NCI-H510A treated with DMSO at 0.1 percent for 48 hours (cell line): ENCODE measurements at places on chromosomes 12 and 14.

- DNase-seq: peak; percentile 88
Observed at GRCh38 chr12:117907108-117907689, 61.6 kb downstream of the KSR2 start.

DNA sequence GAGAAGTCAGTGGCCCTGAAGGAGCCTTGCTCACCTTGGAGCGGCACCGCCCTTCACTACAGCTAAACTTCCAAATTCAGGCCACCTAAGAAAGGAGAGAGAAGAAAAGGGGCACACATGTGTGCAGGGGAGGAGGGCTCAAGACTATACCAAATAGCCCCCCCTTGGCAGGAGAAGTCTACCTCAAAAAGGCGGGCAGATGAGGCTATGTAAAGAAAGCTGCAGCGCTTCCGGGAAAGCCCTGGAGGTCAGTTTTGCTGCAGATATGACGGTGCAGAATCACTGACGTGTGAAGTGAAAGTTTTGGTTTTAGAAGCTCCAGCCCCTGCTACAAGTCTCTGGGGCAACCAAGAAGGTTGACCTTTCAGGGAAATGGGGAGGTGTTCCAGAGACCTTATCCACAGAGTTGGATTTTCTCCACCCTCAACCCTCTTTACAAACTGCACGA is 48.2 kb upstream of the PNMA1 start:
- peak; percentile 66 for DNase-seq

DNA sequence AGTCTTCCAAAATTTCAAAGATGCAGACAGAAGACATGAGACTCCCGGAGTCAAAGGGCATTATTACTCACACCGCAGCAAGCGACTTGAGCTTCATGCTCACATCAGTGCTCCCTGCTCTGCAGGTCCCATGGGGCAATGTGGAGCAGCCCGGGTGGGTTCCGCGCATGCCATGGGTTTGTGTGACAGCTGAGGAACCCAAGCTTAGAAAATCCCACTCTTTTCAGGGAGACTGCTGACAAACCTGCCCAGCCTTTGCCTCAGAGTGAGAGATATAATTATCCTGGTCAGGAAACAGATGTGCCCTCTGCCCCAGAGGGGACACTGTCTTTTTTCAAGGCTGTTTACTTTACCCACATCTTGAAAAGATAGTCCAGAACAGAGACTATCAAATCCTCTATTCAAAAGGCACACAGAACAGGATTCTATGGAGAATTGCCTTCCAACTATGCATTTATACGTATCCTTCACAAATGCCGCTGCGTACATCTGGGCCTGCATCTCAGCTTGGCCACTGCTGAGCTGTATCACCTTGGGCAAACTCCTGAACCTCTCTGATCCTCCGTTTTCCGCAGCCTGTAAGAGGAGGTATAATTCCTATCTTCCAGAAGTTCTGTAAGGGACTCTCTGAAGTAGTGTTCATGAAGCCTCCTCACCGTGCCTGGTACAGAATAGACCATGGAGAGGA is 16.0 kb downstream of the C14orf132 start:
- no peak for DNase-seq

DNA sequence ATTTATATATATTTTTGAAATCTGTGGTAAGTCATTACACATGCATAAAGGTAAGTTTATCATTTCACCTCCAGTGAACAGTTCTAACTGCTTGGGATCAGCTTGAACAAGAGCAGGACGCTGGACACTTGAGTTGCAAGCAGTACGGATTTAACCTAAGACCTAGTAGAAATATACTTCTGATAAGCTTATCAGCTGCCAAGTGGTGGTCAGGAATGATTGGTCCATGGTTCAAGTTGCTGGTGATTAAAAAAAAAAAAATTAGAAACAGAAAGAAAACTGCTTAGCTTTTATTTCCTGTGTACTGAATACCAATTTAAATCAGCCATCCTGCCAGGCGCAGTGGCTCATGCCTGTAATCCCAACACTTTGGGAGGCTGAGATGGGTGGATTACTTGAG is 88.6 kb downstream of the AEBP2 start:
- no peak for DNase-seq

DNA sequence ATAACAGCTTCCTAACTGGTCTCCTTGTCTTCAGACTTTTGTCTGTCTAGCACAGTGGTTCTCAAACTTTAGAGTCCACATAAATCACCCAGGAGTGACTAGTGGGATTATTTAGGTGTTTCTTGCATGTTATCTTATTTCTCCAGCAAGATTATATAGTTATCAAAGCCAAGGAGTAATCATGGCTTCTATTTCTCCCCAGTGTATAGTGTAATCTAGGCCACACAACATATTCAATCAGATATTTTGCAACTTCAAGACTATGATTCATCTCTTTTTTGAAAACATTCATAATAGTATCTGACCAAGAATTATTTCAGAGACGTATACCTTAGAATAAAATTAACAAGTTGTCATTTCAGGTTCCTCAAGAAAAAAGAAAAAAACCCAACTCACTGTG is 131.9 kb downstream of the CEP83 start:
- DNase-seq: no peak

DNA sequence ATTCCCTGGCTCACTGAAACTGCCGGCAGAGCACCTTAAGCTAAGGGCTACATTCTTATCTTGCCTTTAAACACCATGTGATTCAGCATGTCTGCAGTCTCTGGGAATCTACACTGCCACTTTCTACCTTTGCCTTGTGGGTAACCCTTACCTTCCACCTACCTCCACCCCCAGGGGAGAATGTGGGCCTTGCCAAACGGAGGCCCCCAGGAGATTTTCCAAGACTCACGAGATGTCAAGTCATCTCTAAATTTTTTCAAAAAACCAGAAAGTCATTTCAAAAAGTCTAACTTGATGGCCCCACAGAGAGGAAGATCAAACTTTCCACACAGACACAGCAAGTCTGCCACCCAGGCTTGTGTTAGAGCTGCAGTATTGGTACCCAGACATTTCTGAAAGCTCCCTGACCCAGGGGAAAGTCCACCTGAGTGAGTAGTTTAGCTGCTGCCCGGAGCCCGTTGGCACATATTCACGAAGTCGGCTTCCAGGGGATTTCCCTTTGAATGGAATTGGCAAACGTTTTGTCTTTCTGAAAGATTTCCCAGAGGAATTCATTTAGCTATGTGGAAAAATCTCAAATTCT is 4.7 kb upstream of the PSMA6 start:
- no peak for DNase-seq

DNA sequence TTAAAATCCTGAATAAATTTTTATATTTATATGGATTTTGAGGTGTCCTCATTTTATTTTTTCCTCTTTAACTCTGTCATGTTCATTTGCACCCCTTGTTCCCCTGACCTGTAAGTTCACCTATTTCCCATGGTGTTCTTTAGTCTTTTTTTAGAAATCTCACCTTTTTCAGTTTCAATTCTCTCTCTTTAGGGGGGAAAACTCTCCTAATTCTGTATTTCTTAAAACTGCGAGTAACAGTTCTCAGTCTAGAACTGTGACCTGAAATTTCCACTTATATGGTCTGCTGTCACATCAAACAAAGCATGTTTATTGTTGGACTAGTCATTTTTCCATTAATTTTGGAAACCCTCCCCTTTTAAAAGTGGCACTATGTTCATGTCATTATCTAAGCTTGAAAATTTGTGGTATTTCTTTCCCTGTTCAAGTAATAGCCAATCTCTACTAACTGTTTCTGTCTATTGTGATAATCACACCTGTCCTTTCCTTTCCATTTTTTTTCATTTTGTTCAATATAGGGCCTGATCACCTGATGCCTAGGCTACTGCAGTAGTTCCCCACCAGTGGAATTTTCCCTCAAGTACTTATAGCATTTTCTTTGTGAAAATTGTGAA is 14.0 kb upstream of the FBXO33 start:
- no peak for DNase-seq

DNA sequence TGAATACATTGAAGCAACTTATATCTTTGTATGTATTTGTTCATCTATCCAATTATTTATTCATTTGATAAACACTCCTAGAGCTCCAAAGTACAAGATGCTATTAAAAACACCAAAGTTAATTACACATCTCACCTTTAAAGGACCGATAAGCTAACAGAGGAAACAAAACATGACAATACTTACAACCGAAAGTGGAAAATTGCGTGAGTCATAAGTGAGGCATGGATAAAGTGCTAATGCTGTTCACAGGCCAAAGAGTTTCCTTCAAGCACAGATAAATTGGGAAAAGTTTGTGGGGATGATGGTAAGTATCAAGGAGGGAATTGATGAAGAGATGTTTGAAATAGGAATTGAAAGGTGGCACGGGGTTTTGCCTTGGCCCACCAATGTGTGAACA is 172.8 kb upstream of the KITLG start:
- no peak for DNase-seq

DNA sequence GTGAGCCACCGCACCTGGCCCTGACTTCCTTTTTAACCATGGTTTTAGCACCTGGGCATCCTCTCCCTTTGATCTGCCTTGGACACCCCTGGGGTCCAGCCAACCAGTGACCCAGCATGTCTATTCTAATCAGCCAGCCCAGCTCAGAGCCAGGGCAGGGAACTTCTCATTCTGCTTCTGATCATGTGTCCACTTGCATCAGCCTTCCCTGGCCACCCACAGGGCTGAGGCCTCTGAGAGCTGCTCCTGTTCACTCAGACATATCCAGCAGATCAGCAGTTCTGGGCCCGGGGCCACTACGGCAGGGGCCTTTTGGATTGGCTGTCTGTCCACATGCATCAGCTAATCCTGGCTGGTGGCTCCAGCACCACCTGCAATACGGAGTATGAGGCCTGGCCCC is 117.9 kb upstream of the MAP1LC3B2 start:
- DNase-seq: no peak

- DNase-seq: no peak
Observed at GRCh38 chr12:55725556-55725955, 3.3 kb downstream of the CD63 start.

DNA sequence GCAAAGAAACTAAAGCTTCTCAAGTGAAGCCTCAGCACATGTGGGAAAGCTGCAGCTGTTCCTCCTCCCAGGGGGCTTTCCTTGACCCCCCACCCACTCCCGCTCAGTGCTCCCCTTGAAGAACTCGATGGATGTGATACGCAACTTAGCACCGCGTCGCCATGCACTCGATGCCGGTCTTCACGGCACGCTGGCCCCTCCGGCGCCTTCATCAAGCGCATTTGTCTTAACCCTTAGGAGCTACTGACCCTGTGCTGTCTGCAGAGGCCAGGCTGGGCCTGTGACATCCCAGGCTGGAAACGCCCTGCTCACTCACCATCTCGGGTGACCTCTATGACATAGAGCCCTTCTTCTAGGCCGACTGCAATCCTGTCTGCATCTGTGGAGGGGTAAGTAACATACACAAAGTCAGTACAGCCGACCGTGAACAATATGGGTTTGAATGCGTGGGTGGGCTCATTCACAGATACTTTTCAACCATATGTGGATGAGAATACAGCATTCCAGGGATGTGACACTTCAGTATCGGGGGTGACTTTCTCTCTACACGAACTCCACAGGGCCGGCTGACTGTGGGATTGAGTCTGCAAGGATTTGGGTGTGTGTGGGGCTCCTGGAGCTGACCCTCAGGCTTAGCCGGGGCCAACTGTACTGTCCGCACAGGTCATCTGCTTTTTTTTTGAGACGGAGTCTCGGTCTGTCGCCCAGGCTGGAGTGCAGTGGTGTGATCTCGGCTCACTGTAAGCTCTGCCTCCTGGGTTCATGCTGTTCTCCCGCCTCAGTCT is 23.1 kb downstream of the AMN start:
- no peak for DNase-seq

DNA sequence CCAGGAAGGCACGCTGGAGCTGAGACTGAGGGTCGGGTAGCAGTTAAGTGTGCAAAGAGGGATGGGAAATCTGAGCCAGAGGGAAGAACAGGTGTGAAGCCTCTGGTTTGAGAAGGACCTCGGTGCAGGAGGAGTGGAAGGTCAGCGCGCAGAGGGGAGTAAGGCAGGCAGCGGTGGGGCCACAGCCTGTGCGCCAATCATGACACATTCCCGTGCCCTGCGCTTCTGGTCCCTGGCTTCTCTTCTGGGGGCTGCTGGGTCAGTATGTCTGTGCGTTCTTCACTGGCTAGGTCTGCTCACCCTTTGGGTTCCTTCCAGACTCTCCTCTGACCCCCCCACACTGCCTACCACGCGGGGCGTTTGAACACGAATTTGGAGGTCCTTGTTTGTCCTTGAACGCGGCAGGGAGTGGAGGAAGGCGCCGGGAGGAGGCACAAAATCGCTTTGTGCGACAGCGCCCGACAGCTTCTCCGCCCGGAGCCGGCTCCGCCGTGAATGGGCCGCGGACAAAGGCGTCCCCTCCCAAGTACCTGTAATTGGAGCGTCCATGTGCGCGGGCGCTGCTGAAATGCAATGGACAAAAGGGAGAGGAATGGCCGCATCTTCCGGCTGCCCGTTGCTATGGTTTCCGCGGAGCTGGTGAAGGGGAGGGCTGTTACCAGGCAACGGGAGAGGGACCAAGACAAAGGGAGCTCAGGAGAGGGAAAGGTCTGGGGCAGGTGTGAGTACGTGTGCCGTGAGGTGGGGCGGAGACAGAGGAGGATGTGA is 207.2 kb upstream of the SRRM4 start:
- peak; percentile 84 for DNase-seq

GRCh38 chr12:84497819-84498218 is 414.8 kb downstream of the SLC6A15 start:
- no peak for DNase-seq
